ENCODE measurements at places on chromosomes 4 and X.

DNA sequence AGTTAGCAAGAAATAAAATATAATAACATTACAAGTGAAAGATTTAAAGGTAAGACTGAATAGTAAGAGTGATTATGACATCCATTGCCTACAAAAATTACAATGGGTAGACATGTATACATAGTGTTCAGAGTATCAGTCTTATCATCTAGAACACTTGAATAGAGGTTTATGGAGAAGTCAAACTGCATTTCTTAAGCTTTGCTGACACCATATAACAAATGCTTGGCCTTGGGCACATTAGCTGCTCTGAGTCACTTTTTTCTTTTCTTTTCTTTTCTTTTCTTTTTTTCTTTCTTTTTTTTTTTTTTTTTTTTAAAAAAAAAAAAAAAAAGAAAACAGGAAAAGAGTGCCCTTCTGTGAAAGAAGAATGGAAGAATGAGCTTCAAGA, 220.0 kb downstream of the SPCS3 start:
- no peak for DNase-seq

- no peak for DNase-seq
Measured at GRCh38 chr4:88751258-88752075, 53.8 kb upstream of the NAP1L5 start.

DNA sequence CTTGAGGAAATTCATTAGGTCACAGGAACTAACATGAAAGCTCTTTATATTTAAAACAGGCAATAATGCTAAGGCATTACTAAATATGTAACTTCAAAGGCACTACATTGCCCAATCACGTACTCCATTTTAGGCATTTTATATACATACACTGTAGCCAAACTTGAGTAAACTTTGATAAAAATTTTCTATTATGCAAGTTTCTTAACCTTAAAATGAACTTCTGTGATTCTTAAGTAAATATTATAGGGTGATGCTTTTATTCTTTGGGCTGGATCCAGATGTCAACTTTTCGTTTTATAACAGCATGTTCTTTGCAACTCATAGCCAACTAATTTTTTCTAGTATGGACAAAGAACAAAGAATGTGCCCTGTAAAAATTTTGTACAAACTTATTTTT, 28.3 kb upstream of the MAP9 start:
- DNase-seq, result no peak

DNA sequence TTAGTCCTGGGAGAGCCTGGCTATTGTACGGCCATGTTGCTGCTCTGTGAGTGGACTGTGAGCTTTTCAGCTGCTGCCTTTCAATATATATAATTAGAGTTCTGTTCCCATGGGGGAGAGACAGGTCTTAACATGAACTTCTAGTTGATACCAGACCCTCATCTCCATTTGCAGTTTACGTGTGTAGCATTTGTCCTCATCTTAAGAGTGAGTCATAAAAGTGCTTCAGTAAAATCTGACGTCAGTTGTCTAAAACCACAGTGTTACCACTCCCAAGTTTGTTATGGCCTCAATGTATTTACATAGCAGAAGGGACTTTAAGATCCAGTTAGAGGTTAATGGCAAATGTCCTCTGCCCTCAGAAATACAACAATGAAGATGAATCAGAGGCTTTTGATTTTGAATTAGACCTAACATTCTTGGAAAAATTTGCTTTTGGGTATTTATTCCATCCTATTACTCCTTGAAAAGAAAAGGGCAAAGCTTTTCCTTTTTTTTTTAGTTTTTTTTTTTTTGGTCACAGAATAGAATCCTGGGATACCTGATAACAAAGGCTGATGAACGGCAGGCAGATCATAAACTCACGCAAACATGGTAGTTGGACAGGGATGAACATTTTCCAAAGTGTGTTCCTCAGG, 38.6 kb downstream of the PHOX2B start:
- DNase-seq, result peak; percentile 37

- DNase-seq, result no peak
Measured at GRCh38 chr4:73852771-73853170, 325 bp upstream of the PF4V1 start.
